AG09309 (cell line): ENCODE measurements at places on chromosomes 5 and 9.

- DNase-seq, result no peak
These were observed 36.2 kb upstream of the SNAPC3 start for GRCh38 chr9:15386465-15386864.

DNA sequence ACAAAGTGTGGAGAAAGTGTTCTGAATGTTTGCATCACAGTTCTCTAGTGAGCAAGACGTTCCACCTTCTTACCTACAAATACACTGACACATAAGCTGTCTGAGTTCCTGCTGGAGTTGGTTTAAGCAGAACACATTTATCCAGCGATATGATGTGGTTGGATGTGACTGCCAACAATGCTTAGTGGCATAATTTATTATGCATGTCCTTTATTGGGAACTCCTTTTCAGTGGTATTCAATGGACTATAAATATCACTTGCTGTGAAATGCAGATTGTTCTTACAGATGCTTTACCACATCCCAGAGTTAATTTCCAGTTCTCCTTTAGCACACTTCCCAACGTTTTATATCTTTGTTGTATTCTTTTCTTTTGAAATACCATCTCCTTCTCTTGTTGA, 222.2 kb downstream of the LURAP1L start:
- no peak for DNase-seq

- no peak for DNase-seq
These were observed 109.0 kb downstream of the ATP10B start for GRCh38 chr5:160743027-160743426.

- no peak for DNase-seq
These were observed at the start of gene PCDHA2 for GRCh38 chr5:140794595-140795258. Gene PCDHA2 (plus strand): TSS chr5:140794852.

GRCh38 chr5:74382123-74382855, 258.2 kb downstream of the ENC1 start:
- DNase-seq, result no peak

DNA sequence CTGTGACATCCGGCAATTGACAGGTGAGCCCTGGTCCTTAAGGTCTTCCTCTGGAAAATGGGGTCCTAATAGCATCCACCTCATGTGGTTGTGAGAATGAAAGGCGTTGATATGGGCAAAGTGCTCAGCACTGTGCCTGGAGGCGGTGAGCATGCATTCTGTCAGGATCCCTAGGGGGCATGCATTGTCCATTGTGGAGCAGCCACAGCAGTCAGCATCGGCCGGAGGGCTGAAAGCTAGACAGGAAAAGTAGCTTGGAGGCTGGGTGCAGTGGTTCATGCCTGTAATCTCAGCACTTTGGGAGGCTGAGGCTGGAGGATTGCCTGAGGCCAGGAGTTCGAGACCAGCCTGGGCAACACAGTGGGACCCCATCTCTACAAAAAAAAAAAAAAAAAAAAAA, 122.2 kb downstream of the LHX2 start:
- DNase-seq, result no peak

GRCh38 chr9:28396058-28396457, 822.8 kb upstream of the C9orf72 start:
- no peak for DNase-seq

DNA sequence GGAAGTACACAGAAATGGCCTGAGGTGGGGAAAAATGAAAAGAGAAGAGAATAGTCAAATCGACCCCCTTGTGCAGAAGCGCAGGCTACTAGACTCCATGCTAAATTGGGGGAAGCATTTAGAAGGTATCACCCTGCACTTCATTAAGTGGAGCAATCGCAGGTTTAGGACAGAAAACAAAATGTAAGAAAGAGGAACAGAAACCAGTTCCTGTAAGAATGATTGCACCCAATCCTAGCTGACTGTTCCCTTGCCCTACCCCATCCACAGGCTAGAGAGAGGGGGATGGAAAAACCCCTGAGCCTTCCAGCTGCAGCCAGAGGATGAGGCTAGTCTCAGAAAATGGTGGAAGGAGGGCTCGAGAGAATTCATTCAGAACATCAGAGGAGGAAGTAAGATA, 23.9 kb upstream of the PPP1R2B start:
- no peak for DNase-seq

- no peak for DNase-seq
These were observed 417.4 kb downstream of the GABRG2 start for GRCh38 chr5:162484986-162485385.

GRCh38 chr9:26773056-26773455, 119.5 kb downstream of the CAAP1 start:
- DNase-seq, result no peak

DNA sequence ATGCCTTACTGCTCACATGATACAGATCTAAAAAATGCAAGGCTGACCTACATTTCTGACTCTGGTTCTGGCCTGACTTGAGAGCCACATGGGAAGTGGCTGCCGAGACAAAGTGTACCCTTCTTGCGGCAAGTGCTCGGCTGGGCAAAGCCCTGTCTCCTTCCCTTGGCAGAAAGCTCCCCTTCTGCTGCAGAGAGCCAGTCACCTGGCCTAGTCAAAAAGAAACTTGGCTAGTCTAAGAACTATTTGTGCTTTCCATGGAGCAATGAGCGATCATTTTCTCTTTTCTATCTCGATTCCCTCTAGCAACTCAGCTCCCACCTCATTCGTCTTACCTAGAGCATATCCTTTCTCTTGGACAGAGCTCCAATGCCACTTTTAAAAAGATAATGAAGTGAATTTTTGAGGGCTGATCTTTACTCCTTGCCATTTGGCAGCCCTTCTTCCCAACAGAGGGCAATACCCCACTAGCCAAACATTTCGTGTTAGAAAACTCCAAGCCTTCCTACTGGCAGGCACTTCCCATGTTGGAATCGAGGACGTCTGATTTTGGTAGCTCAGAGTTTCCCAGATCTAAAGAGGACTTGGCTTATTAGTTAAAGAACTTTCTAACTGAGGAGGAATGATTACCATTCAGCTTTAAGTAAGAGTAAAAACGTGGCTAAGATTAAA, 108.1 kb upstream of the PRRC1 start:
- no peak for DNase-seq

GRCh38 chr9:130745210-130745800, 51.7 kb downstream of the EXOSC2 start:
- DNase-seq, result no peak

- DNase-seq, result no peak
These were observed 181.5 kb upstream of the TYRP1 start for GRCh38 chr9:12511726-12512125.

DNA sequence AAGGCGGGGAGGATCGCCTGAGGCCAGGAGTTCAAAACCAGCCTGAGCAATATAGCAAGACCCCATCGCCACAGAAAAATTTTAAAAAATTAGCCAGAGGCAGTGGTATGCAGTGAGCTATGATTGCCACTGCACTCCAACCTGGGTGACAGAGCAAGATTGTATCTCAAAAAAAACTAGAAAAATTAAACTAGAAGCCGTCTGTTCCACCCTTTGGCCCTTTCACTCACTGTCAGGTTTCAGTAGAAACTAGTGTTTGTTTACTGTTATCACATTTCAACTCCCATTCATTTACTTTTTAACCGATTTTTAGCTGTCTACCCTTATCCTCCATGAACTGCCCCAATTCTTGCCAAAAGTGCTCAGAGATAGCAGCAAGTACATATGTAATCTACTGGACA, 8.3 kb downstream of the UGCG start:
- DNase-seq, result no peak

GRCh38 chr9:36074870-36075532, 38.3 kb downstream of the RECK start:
- peak; percentile 71 for DNase-seq

- no peak for DNase-seq
These were observed 510.1 kb downstream of the NR2F1-AS1 start for GRCh38 chr5:93070938-93071337.

GRCh38 chr5:130555429-130555828, 609.6 kb downstream of the HINT1 start:
- DNase-seq, result no peak

GRCh38 chr5:95915999-95916686, 45.5 kb downstream of the ELL2 start:
- no peak for DNase-seq

- peak; percentile 74 for DNase-seq
These were observed 147.6 kb upstream of the SPRY4 start for GRCh38 chr5:142472306-142472951.

- no peak for DNase-seq
These were observed 647 bp downstream of the PDE8B start for GRCh38 chr5:77210964-77211690.

GRCh38 chr5:3590967-3591900, 4.4 kb upstream of the IRX1 start:
- DNase-seq, result no peak

DNA sequence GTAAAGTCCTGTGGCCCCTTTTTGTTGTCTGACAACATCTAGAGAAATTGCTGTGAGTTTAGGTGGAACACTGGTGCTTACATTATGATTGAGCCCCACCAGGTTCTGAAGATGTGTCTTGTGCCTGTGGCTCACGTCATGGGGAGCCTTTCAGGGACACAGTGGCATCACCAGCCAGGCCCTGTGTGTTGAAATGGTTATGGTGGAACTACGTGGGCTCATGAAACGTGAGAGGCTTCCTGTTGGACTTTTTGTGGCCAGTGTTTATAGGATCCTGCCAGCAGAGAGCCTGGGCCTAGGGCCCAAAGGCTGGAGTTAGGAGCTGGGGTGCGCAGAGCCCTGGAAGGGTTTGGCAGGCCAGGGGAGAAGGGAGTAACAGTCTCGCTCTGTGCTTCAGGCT, 46.8 kb downstream of the TENT4A start:
- DNase-seq, result no peak

GRCh38 chr9:129609486-129610212, 11.3 kb downstream of the C9orf50 start:
- no peak for DNase-seq

- no peak for DNase-seq
These were observed 108.8 kb downstream of the PRKACG start for GRCh38 chr9:68905129-68905528.

DNA sequence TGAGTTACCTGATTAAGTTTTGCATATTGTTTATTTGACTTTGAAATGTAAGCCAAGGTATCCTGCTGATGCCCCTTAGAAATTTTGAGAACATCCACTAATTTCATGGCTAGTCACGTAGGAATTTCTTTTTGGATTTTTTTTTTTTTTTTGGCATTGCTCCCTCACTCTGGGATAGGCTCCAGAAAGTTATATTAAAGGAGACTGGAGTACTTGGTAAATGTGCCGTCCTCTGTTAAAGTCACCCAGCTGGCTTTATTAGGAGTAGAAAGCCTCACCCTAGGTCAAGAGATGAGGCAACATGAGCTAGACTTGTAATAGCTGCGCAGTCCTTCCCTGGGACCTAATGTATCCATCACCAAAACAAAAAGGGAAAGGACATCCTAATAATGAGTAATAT, 3.1 kb downstream of the KCTD16 start:
- no peak for DNase-seq

DNA sequence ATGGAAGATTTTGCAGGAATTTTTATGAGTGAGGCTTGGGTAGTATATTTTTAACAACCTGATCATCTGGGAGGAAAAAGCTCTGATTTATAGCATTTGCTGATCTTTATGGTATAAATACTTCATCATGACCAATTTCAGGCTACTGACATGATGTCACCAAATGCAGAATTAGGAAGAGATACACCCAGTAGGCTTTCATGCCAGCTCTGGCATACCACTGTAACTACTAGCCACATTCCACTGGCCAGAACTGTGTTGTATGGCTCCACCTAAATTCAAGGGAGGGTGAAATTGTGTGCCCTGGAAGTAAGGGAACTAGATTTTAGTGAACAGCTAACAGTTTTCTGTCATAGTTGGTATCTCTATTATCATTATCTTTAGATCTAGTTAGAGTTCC, 17.6 kb downstream of the AP3S1 start:
- no peak for DNase-seq

- peak; percentile 59 for DNase-seq
These were observed 2.9 kb downstream of the OR2S2 start for GRCh38 chr9:35954942-35955546.

- DNase-seq, result peak; percentile 24
These were observed 38.5 kb downstream of the FAXDC2 start for GRCh38 chr5:154811653-154812465.

- DNase-seq, result no peak
These were observed 46.3 kb downstream of the ACO1 start for GRCh38 chr9:32430720-32431119.

DNA sequence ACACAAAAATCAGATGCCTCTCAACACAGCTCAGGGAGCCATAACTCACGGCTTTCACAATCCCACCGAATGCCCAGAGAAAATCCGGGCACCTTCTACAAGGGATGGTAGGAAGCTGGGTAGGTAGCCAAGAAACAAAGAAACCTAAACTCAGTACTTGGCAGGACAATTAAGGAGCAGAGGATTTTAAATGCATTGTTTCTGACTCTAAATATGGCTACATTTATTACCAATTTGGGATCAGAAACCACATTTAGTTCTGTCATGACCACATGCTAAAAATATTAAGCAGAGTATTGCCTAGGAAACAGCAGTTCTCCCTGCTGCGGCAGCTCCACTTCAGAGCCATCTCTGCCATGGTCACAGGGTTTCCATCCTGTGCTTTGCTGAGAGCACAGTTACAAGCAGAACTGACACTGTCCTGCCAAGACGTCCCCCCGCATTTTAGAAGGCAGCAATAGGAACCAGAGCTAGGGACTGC, 57.5 kb downstream of the SIL1 start:
- no peak for DNase-seq

- no peak for DNase-seq
These were observed 6.9 kb upstream of the GSN start for GRCh38 chr9:121261107-121261460.

GRCh38 chr5:132050661-132051552, 9.5 kb upstream of the IL3 start:
- no peak for DNase-seq

- DNase-seq, result no peak
These were observed 274.5 kb downstream of the HSPA4 start for GRCh38 chr5:133326361-133326760.

- no peak for DNase-seq
These were observed 178.2 kb downstream of the ENC1 start for GRCh38 chr5:74462356-74462755.

GRCh38 chr5:163089926-163090325, 347.5 kb upstream of the CCNG1 start:
- no peak for DNase-seq

DNA sequence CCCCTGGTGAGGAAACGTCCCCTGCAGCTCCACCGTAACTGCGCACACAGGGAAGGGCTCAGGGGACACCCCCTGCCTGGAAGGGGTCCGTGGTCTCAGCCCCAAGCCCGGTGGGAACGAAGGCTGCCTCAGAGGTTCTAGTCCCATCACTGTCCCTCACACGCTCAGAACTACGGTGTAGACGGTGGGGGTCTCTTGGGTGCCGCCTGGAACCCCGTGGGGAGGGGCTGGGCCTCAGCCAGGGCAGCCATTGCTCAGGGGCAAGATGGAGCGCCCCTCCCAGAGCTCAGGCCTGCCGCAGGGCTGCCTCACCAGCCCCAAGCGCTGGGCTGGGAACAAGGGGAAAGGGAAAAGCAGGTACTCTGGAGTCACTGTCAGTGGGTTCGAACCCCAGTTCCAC, 2.9 kb downstream of the AGPAT2 start:
- no peak for DNase-seq

- no peak for DNase-seq
These were observed 1074.7 kb downstream of the MAT2B start for GRCh38 chr5:164580155-164580554.

- no peak for DNase-seq
These were observed 50.1 kb upstream of the HAND1 start for GRCh38 chr5:154528005-154528594.

- DNase-seq, result peak; percentile 73
These were observed 95.1 kb downstream of the ANXA2R start for GRCh38 chr5:42944989-42945388.

- DNase-seq, result peak; percentile 40
These were observed 98.9 kb downstream of the CFAP95 start for GRCh38 chr9:69919461-69920061.
